ENCODE measurements at places on chromosomes 7 and 10.
A peak's percentile ranks its signal among the peaks of the same experiment; 100 is the strongest.

- no peak for DNase-seq
These were observed 34.6 kb upstream of the HECW1 start for GRCh38 chr7:43077732-43078391.

GRCh38 chr7:30887464-30887872 is 24.2 kb upstream of the AQP1 start:
- no peak for DNase-seq

DNA sequence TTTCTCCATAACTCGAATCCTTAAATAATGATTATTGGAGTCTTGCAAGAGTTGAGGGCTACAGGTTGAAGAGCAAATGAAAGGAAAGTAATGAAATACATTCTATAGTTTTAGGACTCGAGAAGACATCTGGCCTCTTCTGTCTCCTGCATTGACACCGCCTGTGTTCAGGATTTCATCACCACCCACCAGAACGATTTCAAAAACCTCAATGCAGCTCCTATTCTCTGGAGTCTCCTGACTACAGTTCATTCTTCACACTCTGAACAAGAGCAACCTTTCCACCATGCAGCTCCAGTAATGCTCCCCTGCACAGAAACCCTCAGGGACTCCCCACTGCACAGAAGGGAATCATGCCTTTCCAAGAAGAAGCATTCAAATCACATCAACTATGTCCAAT is 5.5 kb downstream of the IL15RA start:
- no peak for DNase-seq

GRCh38 chr7:51318886-51319579 is 2.4 kb upstream of the COBL start:
- DNase-seq, result no peak

DNA sequence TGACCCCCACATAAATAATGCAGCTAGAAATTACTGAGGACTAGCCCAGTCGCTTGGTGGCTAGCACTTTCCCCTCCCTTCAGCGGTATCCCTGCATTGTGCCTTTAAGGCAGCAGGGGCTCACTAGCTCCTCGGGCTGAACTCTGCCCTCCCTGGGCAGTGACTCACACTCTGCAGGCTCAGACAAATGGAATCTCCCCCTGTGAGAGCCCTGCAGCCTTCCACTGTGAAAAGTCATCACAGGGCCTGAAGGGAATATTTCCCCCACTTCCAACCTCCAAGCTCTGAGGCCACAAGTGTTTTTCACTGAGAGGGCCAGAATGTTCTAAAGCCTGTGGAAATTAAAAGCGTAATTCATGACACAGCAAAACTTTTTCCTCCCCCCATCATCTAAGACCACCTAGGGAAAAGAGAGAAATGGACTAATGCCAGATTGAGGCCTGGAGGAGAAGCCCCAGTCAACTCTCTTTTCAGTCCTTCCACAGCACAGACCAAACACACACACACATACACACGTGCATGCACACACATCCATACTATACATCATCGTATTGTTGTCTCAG is 93.6 kb upstream of the COL1A2 start:
- DNase-seq, result peak; percentile 68

GRCh38 chr7:74202841-74203556 is 6.8 kb upstream of the LAT2 start:
- peak; percentile 26 for DNase-seq

GRCh38 chr7:45193828-45194227 is 36.2 kb downstream of the RAMP3 start:
- no peak for DNase-seq

DNA sequence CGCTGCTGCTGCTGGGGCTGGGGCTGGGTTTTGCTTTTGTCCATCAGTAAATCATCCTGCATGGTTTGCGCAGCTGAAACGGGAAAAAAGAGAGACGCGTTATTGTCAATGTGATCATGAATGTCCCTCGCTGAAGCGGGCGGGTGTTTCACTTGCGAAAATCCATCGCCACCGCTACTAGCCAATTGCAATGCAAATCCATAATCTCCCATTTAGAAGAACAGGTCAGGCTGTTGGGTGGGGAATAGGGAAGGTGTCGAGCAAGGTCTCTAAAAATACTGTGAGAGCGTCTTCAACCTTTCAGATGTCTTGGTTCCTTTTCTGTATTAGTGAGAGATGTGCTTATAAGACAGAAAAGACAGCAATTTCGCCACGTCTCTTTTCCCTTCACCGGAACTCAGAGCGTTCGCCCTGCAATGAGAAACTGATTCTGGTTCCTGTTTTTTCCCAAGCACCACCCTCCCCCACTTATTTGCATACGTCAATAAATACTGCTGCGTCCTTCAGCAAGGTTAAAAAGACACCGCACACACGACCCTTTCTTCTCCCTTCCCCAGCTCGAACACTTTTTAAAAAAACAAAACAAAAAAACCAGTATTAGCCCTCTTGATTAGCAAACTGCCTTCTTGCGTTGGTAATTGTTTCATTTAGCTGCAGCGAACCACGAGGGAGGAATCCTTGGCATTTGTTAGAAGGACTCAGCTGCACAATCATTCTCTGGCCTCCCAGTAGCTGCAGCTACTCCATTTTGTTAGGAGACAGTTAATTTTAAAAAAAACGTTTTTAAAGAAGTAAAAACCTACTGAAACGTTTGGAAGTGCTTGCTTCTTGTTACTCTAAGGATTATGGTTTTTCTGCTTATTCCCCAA is 50.4 kb downstream of the CPEB3 start:
- DNase-seq, result no peak

- DNase-seq, result peak; percentile 89
These were observed 219.7 kb downstream of the EBF3 start for GRCh38 chr10:129744134-129745111.

DNA sequence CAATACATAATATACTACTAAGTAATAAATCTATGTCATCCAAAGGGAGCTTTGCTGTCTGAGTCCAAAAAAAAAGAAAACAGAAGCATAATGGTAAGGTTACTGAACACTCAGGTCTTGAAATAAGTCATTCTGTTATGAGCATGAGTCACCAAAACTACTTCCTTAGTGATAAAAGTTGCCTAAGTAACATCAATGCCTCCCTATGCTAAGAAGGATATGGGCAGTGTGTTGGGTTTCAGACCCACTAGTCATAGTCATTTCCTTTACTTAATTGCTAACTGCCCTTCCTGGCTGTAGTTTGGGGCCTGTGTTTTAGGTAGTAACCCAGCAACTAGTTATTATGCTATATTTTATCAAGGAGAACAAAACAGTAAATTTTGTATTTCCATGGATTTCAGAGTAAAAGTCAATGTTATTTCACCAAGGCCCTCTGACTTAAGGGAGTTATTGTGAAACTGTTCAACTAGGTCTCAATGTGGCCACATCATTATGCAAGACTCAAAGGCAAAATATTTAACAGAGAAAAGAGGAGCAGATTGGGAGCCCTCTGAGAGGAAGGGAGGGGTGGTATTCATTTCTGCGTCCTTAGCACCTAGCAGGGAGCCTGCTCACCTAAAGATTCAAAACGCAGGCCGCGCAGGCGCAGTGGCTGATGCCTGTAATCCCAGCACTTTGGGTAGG is 11.7 kb upstream of the VIM start:
- no peak for DNase-seq

- no peak for DNase-seq
These were observed 39.7 kb upstream of the ENO4 start for GRCh38 chr10:116809483-116810119.

DNA sequence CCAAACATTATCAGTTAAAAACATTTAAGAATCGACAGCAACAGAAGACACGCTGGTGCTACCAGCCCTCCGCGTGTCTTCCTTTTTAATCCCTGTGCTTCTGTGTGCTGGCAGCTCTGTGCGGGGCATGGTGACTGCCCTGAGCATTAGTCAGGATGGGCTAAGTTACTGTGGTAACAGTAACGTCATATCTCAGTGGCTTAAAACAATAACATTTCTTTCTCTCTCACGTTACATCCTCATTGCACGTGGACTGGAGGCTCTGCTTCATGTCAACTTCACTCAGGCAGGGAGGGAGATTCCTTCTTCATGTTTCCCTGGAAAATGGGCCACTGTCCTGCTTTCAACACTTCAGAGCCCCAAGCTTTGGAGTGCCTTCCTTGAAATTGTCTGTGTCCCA is 378.5 kb downstream of the CCSER2 start:
- no peak for DNase-seq

DNA sequence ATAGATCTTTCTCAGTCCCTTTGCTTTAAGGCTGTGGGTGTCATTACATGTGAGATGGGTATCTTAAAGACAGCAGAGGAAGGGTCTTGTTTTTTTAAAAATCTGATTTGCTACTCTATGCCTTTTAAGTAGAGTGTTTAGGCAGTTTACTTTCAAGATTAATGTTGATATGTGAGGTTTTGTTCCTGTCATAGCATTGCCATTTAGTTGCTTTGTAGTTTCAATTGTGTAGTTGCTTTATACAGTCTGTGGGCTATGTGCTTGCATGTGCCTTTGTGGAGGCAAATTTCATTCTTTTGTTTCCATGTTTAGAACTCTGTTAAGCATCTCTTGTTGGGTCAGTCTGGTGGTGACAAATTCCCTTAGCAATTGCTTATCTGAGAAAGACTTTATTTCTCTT is 54.6 kb downstream of the ZNF783 start:
- DNase-seq, result no peak

DNA sequence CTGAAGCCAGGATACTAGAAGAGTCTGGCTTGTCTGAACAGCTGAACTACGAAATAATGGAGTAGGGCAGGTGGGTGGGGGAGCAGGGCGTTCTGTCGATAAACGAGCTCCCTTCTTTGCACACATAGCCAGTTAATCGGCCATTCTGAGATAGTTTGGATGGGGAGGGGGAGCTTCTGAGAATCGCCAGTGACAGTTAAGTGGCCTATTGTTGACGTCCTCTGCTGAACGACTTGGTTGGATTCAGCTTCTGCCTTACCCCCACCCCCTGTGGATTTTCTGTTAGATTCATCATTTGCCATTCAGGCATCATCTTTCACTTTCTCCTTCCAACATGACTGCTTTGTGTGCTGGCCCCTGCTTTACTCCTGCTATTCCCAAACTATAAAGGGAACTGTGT is 520 bp downstream of the CPA5 start:
- DNase-seq, result no peak

GRCh38 chr10:127151541-127151940 is 44.9 kb downstream of the INSYN2A start:
- no peak for DNase-seq

DNA sequence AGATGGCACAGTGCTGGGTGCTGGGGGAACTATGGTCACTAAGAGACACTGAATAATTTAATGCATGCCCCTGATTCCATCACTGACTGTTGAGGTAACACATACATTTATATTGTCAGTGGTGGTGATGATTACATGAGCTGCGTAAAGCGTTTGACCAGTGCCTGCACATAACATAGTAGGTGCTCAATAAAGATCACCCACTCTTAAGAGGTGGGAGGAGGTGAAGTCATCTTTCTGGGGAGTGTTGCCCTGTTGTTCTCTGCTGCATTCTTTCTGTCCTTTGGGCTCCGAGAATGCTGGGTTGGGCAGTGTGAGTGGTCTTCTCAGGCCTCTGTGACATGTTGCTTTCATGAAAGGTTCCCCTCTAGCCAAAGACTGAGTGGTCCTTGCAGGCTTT is 68.0 kb downstream of the TCF7L2 start:
- DNase-seq, result no peak

- DNase-seq, result no peak
These were observed 4.9 kb downstream of the HIPK2 start for GRCh38 chr7:139772873-139773272.

DNA sequence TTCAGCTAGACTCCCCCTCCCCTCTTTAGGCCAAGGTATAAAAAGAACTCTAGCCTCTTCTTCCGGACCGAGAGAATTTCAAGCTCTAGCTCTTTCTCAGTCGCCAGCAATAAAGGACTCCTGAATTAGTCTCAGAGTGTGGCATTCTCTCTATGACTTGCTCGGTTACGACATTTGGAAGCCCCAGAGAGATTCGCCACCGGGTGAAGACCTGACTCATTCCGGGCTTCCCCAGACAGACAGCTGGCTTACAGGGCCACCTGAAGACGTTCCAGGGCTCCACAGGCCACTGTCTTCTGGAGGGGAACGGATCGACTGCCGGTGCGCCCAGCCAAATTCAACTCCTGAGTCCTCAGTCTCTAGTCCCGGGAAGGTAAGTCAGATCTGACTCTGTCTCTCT is at the start of gene AKR1B15:
AKR1B15 (plus strand) TSS at position 234 of the 400 bp plus-strand sequence. CDS start 15,510 bp downstream, outside the sequence.
- DNase-seq, result no peak

DNA sequence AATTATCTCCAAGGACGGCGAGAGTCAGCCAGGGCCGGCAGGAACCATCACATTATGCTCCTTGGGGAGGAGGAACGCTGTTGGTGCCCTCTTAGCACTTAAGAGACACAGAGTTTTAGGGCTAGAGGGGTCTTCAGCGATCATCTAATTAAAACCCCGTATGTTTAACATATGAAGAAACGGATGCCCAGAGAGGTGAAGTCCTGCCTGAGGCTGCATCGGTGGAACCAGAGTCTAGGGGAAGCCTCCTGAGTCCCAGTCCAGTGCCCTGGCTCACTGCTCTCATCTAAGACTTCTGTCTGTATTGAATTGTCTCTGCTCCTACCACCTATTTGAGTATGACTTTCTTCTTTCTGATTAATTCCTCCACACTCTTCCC is 688 bp upstream of the ABCB4 start:
- DNase-seq, result no peak

GRCh38 chr7:144588559-144589051 is 185.1 kb upstream of the NOBOX start:
- no peak for DNase-seq

- DNase-seq, result no peak
These were observed 11.5 kb downstream of the CISD1 start for GRCh38 chr10:58280477-58280876.

DNA sequence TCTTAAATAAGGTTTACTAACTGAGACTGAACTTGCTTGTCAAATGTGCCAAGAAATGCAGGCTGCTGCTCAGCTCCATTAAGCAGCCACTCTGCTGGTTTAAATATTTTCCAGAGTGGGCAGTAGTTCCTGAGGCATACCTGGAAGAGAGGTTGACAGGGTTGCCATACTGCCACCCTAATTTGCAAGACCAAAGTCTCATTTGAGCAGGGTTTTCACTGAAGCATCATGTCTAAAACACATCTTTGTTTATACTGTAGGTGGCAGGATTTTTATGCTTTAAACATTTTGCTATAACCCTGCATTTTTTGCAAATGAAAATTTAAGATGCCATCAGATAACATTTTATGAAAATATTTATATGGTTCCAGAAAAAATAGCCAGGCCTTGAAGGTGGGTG is 618.0 kb upstream of the LRRTM3 start:
- DNase-seq, result no peak

DNA sequence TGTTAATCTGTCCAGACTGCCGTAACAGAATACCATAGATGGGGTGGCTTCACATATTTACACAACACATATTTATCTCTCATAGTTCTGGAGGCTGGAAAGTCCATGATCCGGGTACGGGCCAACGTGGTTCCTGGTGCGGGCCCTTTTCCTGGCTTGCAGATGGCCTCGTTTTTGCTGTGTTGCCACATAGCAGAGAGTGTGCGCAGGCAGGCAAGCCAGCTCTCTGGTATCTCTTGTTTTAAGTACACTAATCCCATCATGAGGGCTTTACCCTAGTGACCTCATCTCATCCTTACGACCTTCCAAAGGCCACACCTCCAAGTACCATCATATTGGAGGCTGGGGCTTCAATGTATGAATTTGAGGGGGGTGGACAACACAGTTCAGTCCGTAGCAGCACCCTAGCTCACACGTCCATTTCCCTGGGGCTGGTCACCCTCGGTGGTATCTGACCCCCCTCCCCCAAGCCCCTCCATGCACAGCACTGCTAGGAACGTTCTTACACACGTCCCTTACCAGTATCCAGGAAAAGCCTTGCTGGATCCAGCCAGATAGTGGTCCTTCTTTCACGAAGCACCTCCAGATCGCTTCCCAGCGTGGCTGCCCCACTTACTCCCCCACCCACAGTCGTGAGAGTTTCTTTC is 21.5 kb downstream of the CUX1 start:
- no peak for DNase-seq

Measured in chondrocyte (in vitro differentiated cells).